Fibroblast of upper back skin (primary cell): ENCODE measurements at places on chromosomes 5 and 9.

DNA sequence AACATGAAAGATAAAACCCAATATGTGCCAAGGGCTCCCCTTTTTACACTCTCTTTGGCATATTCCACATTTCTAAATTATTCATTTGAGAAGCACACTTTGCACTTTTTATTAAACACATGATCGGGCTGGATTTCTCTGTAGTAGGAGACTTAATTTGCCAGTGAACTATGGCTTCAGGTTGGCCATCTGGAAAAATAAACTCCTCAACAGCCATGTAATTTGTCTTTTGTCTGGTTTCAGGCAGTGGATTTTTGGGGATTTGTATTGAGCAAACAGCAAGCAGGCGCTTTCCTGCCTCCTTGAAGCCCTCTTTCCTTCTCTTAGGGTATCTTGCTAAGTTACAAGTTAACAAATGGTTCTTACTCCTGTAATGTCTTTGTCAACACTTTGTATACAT, 73.0 kb upstream of the DMRTA1 start:
- no peak for DNase-seq

- DNase-seq: no peak
Measured at GRCh38 chr5:123545506-123545905, 33.5 kb downstream of the CSNK1G3 start.

GRCh38 chr5:56829137-56829908, 14.0 kb downstream of the MAP3K1 start:
- DNase-seq: no peak

DNA sequence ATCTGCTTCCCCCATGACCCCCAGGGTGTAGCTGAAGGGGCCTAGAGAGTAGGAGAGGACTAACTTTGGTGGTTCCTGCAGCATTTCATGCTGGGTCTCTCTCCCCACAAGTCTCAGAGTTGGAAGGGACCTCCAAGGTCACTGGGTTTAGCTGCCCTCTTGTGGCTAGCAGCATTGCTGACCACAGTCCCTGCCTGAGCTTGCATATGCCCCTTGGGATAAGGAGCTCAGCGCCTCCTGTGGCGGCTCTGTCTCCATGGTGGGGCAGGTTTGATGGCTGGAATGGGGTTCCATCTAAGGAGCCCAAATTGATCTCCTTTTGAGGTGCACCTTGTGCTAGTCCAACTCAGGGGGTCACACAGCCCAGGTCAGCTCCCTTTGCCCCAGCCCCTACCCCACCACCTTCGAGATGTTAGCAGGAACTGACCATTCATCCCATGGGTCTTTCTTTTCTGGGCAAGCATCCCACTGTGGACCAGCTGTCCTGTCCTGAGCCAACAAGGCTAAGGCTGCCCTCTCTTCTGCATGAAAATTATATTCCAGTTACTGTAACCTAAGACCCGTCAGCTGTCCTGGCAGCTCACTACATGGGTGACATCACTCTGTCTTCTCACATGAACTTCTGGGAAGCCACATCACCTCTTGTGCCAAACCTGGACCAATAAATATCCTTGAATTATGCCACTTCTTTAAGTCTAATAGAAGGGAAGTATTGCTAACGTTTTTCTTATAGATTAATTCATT, 196.2 kb downstream of the HSPA4 start:
- no peak for DNase-seq

- no peak for DNase-seq
Measured at GRCh38 chr5:157930710-157931109, 71.8 kb upstream of the CLINT1 start.

DNA sequence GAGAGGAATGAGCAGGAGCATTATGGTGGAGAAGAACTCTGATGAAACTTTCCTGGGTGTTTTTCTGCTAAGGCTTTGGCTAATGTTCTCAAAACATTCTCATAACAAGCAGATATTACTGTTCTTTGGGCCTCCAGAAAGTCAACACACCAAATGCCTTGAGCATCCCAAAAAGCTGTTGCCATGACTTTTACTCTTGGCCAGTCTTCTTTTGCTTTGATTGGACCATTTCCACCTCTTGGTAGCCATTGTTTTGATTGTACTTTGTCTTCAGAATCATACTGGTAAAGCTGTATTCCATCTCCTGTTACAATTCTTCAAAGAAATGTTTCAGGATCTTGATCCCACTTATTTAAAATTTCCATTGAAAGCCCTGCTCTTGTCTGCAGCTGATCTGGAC, 139.6 kb downstream of the MAN2A1 start:
- no peak for DNase-seq

DNA sequence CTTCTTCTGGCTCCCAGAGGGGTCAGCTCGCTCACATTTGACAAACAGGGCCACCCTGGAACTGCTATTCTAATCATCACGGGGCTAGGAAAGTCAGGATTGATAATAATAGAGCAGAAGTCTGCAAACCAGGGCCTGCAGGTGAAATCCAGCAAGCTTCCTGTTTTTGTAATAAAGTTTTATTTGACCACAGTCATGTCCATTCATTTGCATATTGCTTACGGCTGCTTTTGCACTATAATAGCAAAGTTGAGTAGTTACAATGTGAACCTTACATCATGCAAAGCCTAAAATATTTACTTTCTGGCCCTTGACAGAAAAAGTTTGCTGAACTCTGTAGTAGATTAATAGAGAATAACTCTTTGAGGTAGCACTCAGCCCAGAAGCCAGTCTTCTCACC, 63.2 kb upstream of the CTXN3 start:
- DNase-seq: no peak

- DNase-seq: no peak
Measured at GRCh38 chr9:69134412-69134811, 39.7 kb upstream of the TJP2 start.

DNA sequence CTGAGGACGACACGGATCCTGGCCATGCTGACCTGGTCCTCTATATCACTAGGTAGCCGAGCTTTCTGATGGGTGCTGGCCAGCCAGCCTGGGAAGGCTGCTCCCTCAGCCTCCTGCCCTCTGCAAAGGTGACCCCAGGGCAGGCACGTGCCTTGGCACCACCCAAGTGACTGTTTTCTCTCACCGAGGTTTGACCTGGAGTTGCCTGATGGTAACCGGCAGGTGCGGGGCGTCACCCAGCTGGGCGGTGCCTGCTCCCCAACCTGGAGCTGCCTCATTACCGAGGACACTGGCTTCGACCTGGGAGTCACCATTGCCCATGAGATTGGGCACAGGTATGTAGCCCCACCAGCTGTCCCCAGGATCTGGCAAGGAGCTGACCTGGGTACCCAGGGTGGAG, 3.8 kb downstream of the ADAMTS13 start:
- no peak for DNase-seq

DNA sequence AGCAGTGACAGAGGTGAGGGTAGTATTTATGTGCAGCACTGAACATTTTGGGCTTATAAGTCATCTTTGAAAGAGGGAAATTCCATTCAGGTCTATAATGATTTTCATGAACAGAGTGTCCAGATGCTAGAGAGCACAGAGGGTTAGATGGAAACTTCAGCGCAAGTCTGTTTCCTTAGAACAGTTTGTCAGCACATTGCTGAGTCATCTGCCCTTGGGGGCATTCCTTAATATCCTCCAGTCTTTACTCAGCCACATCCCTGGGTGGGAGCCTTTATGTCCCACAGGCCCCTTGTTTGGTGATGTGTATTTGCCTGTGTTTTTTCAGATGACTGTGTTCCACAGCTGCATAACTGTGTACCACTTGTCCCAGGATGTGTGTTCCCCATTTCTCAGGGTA, 138.5 kb upstream of the S1PR3 start:
- peak; percentile 90 for DNase-seq

DNA sequence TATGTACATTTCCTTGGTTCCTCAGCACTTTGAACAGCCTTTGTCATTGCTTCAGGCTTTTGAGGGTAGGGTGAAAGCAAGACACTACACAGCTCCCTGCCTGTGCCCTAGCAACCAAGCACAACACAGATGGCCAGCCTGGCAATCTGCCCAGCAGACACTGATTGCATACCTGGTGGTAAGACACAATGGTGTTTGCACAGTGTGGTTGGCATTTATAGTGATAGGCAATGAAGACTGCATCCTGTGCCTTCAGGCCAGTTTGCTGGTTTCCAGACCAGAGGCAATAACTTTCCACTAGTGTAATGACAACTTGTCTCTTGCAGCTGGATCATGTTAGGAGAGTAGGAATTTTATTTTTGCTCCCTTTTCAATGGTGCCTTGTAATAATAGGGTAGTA, 144.5 kb upstream of the TNC start:
- DNase-seq: peak; percentile 82

- no peak for DNase-seq
Measured at GRCh38 chr5:72194846-72195245, 87.6 kb downstream of the MAP1B start.

DNA sequence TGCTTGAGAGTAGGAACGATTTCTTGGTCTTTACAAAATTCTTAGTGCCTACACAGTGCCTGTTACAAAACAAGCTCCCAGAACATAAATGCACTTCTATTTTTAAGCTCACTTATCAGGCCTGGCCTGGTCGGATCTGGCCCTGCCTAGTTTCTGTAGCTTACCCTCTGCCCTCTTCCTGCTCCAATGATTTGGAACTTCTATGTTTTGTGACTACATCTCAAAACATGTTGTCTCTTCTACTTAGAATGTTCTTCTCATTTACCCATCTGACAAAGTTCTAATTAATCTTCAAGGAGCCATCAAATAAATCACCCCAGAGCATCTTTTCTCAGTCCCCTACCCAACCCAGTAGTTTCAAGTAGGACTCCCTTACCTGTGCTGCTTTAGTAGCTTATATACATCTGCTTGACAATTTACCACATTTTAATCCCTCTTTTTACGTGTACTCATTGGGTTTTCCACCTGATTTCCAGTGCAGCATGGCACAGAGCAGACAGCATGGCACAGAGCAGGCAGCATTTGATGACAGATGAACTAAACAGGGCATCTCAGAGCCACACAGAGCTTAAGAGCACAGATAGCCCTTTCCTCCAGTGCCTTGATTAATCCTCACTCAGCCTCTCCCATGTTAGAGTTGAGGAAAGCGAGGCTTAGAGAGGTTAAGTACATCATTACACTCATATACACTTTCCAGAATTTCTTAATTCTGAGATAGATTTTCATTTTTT, 171.9 kb downstream of the MAPKAP1 start:
- no peak for DNase-seq

DNA sequence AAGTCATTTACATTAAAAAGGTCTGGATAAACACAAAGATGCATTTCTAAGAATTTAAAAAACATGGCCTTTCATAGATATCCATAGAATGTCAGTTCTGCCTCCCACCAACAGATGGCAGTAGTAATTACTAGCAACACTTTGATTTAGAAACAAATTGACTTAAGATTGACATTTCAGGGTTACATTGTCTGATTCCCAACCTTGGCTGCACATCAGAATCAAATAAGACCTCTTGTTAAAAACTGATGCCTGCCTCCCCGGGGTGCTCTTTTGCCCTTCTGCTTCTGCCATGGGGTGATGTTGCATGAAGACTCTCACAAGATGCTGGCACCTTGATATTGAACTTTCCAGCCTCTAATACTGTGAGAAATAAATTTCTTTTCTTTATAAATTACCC, 146.2 kb upstream of the GPR151 start:
- peak; percentile 8 for DNase-seq

- no peak for DNase-seq
Measured at GRCh38 chr5:32836176-32836575, 125.1 kb downstream of the NPR3 start.
